Left lobe of liver (tissue), 2 donors: ENCODE measurements at places on chromosomes 7 and 10.

- no peak for DNase-seq
Observed at GRCh38 chr7:106592282-106593027, 68.5 kb downstream of the CCDC71L start.

DNA sequence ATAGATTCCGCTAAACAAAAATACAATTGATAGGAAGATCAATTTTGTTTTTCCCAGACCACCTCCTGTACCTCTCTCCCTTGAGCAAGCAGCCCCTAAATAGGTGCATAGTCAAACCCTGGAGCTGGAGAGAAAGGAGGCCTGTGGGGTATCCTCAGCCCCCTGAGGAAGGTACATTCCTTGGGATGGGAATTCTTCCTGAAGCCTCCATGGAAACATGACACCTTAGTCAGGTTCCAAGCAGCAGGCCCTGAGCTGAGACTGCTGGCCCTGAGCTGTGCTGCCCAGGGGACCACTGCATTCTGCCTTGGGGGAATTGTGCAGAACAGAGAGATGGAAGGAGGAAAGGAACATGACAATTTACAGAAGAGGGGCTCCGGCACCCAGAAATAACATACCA is 7.4 kb downstream of the HNRNPF start:
- DNase-seq = no peak

DNA sequence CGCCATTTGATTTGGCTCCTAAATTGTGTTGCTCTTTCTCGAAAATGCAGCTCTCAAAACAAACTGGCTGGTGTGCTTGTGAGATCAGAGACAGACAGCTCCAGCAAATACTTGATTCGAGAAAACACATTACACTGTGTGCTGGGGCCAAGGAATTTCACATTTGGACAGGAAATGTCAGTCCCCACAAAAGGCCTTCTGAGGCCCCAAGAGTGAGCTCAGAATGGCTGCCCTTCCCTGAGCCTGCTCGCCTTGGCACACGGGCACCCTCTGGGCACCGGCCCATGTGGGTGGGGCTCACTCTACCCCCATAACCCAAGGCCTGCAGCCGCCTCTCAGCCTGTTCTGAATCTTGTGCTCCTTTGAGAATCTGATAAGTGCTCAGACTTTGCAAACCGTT is 13.9 kb upstream of the HSPA12A start:
- DNase-seq = no peak

DNA sequence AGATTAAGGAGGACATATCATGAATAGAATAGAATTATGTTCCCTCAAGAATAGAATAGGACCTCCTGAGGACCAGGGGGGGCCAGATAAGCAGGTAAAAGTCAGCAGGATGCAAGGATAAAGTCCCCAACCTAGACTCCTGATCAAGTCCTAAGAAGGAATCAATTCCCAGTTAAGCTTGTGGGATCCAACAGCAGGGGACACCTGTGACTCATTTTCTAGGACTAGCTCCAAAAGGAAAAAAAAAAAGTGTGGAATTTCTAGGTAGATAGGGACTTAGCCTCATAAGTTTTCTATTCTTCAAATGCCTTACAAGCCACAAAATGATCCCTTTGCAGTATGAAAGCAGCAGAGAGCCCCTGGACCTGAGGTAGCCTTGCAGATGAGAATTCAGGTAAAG is 336.2 kb downstream of the WDR11 start:
- no peak for DNase-seq

GRCh38 chr7:102469972-102470825 is 5.4 kb downstream of the LRWD1 start:
- DNase-seq = peak; percentile 95

GRCh38 chr10:14381475-14381874 is 50.8 kb upstream of the FRMD4A start:
- no peak for DNase-seq

- no peak for DNase-seq
Observed at GRCh38 chr7:2530071-2530987, 10.8 kb downstream of the LFNG start.

GRCh38 chr10:112221545-112221944 is 38.0 kb upstream of the GPAM start:
- DNase-seq = no peak

DNA sequence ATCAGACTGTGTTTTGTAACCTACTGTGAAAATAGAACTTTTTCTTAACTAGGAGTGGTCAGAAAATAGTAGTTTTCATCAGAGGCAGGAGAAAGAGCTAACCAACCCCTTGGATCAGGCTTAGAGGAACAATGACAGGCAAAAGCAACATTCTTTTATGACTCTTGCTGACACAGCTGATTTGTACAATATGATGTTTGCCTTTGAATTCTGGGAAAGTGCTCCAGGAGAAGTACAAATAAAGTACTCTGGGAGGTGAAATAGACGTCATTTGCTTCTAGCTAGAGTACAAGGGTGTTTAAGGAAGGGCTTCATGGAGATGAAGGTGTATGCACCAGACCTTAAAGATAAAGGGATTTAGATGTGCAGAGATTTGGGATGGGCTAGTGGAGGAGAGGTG is 75.1 kb upstream of the KIAA1217 start:
- DNase-seq = no peak

GRCh38 chr10:110778211-110778610 is 93.5 kb upstream of the PDCD4 start:
- DNase-seq = no peak

DNA sequence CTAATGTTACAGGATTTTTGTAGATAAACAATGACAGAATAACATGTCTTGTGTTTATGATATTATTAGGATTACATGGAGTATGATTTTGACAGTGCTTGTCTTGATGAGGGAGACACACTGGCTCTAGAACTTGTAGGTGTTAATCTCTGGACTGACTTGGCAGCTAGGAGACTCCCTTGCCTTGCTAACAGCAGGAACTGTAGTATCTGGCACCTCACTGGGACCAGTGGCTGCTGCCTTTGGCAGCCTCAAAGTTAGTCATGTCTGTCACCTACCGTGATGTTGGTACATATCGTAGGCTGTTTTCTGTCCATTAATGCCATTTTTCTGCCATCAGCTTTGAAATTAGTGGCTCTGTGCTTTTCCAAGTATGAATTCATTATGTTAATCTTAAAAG is 261.5 kb downstream of the CDK14 start:
- no peak for DNase-seq

DNA sequence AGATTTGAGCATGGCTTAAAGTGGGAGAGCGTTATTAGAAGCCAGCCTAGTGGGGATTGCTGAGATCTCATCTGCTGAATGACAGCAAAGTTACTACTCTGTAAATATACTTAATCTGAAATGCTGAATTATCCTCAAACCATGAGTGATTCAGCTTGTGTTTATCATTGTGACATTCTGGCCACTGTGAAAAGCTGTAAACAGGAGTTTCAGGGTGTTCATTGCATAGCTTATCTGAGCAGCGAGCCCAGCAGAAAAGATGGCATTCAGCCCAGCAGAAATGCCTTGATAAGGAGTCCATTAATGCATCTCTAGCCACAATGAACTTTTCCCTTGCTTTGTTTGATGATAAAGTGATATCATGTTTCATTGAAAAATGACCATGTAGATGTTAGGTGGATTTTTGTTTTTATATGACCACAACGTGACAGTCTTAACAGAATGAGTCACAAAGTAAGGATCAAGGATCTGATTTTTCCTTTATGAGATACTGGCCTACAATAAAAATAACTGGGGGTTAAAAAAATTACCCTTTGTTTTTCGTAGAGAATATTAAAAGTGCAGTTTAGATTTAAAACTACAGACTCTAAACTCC is 7.8 kb downstream of the TES start:
- no peak for DNase-seq

DNA sequence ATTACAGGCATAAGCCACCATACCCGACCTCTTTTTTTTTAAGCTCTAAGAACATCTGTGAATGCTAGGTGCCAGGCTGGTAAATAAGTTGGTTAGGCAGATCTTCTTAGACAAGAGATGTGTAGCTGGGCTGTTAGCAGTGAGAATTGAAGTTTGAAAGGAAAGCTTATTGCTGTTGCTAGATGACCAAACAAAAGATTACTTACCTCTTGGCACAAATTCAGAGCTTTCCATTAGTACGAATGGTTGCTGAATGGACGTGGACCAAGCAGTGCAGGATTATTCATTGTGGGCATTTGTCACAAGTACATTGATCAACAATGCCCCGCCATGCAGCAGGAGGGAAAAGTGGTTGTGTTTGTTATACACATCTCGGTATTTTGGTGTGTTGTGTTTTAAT is 131.2 kb downstream of the GFRA1 start:
- DNase-seq = no peak

DNA sequence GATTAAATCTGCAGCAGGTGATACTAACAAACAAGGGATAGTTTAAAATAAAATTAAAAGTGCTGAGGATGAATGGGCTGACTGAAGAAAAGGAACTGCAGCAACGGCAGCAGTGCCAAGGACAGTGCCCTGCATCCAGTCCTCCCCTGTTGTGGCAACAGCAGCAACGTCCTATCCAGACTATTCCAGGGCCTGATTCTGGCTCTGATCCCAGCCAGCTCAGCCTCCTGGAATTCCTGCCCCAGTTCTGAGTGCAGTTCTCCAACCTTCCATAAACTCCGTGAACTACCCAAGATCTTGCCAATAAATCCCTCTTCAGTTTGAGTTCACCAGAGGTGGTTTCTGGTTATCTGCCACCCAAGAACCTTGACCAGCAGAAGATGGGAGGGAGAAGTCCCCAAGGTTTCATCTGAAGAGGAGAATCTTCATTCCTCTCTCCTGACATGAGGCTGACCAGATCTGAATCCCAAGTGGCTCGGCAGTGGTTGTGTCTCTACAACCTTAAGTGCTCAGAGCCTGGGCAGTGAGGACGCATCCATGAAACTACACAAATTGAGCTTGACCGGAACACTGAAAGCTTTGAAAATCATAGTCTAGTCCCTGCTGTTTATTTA is 115.8 kb downstream of the SORBS1 start:
- DNase-seq = peak; percentile 93

DNA sequence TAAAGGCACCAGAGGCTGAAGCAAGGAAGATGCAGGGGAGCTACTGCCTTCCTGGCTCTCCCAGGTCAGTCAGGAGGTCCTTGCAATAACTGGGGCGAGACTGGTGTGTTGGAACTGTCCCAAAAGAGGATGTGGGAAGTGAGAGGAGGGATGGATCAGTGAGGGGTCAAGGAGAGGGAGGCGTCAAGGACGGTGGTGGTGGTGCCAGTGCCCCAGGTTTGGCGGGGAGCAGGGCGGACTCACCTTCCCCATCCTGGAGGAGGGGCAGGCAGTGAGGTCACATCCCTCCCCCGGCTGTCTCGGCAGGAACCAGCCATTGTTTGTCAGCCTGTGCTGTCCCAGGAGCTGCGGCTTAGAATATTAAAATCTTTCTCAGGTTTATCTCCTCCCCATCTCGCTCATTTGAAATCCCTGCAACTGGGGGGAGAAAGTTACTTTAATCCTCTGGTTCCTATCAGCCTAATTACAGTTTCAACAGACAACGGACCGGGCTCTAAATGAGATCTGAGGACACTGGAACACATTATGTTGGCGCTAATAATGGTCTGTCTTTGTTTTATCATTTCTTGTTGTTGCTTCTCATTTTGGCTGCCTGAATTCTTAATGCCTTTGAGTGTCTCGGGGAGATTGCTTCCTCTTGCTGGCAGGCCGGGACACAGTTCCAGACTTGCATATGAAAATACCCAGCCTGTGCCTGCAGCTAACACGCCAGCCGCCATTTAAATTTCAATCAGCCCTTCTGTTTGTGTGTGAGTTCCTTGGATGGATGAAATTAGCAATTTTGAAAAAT is 387.5 kb downstream of the RPS24 start:
- no peak for DNase-seq

GRCh38 chr7:127907110-127908040 is 123.9 kb downstream of the LRRC4 start:
- no peak for DNase-seq

DNA sequence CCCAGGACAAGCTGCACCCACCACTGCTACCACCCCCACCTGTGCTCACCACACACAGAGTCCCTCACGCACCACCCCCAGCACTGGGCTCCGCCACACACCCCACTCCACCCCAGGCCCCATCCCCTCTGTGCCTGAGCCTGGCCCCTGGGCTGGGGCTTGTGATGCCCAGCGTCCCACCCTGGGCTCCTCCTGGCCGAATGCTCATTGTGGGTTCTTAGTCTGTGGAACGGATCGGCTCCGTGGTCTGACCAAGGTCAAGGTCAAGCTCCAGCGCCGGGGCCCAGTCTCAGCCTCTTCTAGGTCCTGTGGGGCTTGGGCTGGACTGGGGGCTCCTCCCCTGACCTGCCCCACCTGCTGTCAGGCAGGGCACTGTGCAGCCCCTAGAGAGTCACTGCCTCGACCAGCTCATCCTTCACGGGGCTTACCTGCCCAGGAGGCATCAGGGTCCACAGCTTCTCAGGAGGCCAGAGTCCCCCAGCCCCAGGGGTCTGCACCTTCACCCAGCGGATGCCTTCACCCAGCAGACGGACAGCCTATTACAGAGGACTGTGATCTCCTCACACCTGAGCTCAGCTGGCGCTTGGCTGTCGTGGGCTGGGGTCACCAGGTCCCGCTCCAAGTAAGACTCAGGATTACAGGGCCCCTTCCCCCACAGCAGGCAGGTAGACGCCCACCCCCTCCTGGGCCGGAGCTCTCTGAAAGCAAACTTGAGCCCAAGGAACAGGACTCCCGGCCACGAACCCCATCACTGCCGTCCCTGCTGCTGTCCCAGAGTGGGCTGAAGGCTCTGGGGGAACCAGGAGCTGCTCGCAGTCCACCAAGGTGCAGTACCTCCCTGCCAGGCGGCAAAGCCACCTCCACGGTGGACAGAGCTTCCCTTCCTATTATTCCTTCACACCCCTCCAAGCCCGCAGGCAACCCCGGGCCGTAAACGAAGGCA is 15.3 kb upstream of the UTF1 start:
- DNase-seq = no peak
